Neural cell (in vitro differentiated cells): ENCODE measurements at places on chromosomes 4 and X. TPM values are rescaled to one million over a fixed set of nuclear protein-coding genes. Genes with fewer than 3 reads are reported as not detected.

The SERPINA7 gene
- polyA plus RNA-seq, result not detected in 2 replicates

The ACTRT1 gene
- not detected in 2 replicates for polyA plus RNA-seq

The MAGEC2 gene
- polyA plus RNA-seq, result not detected in 2 replicates

The UNC5C gene
- 0.56 and 0.72 TPM in 2 replicates for polyA plus RNA-seq

The FAAH2 gene
- polyA plus RNA-seq, result 6.5 and 9.3 TPM in 2 replicates

The ZC4H2 gene
- 81.4 and 81.6 TPM in 2 replicates for polyA plus RNA-seq

The TCP11X2 gene
- polyA plus RNA-seq, result 0.12 TPM in 1 of 2 replicates, not detected in the other

The CHST7 gene
- 4.9 and 6.2 TPM in 2 replicates for polyA plus RNA-seq

The RHOH gene
- polyA plus RNA-seq, result not detected in 2 replicates

The ARHGAP10 gene
- 1.1 and 1.2 TPM in 2 replicates for polyA plus RNA-seq

The MAGEA8 gene
- not detected in 2 replicates for polyA plus RNA-seq

The AMOT gene
- 2.8 and 6.3 TPM in 2 replicates for polyA plus RNA-seq

The CNGA1 gene
- polyA plus RNA-seq, result not detected in 2 replicates
